ENCODE measurements at places on chromosomes 11 and 22. TPM values are rescaled to one million over a fixed set of nuclear protein-coding genes. Genes with fewer than 3 reads are reported as not detected.
A peak's percentile ranks its signal among the peaks of the same experiment; 100 is the strongest.

OR52I2 gene
- total RNA-seq, result not detected

KRTAP5-1 gene
- not detected for total RNA-seq

RHOD gene
- 1.7 TPM for total RNA-seq

CHKA gene
- 14.0 TPM for total RNA-seq

ADAMTS8 gene
- not detected for total RNA-seq

C11orf42 gene
- total RNA-seq, result not detected

APOBEC3G gene
- total RNA-seq, result 158 TPM

HSPB2 gene
- not detected for total RNA-seq

MISFA gene
- total RNA-seq, result not detected

CCDC73 gene
- not detected for total RNA-seq

ANO5 gene
- total RNA-seq, result not detected

MMP1 gene
- not detected for total RNA-seq

DNA sequence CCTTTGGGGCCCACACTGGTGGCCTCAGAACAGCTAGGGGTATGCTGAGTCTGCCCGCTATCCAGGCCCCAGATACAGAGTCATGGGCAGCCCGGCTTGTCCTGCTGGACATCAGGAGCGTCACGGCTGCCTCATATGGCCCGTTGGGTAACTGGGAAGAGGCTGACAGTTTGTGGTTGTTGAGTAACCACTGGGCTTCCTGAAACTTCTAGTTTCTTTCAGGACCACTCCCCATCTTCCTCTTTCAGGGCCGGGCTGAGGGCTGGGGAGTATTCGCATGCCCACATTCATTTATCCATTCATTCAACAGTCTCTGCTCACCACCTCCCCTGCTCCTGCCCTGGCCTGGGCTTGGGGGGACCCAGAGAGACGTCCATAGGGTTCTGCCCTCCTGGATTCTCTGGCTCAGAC, 13.4 kb upstream of the P2RY2 start:
- no peaks in the 10 kb centered on the region for H3K27me3 ChIP-seq
- H3K36me3 ChIP-seq, result no peaks in the 10 kb centered on the region
- no peak for DNase-seq
- H3K27ac ChIP-seq, result no peak overlapping the region
- H3K4me3 ChIP-seq, result no peak overlapping the region
- no peaks in the 10 kb centered on the region for H3K4me1 ChIP-seq

GRCh38 chr22:38411016-38411415, 44.0 kb downstream of the KCNJ4 start:
- H3K4me3 ChIP-seq, result no peak overlapping the region
- H3K4me1 ChIP-seq, result no peaks in the 10 kb centered on the region
- no peak for DNase-seq
- no peaks in the 10 kb centered on the region for H3K27me3 ChIP-seq

GRCh38 chr11:121340032-121340580, 47.5 kb downstream of the SC5D start:
- no peaks in the 10 kb centered on the region for H3K4me1 ChIP-seq
- no peaks in the 10 kb centered on the region for H3K27me3 ChIP-seq
- no peak for DNase-seq
- H3K4me3 ChIP-seq, result no peak overlapping the region

DNA sequence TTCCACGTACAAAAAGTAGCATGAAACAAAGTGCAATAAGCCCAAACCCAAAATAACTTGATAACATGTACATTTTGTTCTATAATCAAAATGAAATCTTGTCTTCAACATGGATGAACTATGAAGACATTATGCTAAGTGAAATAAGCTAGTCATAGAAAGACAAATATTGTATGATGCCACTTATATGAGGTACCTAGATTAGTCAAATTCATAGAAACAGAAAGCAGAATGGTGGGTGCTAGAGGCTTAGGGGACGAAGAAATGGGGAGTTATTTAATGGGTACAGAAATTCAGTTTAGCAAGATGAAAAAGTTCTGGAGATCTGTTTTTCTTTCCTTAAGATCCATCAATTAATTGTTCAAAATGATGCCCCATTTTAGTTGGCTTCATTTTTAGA, 7.5 kb downstream of the PGM2L1 start:
- no peak overlapping the region for H3K4me3 ChIP-seq
- no peaks in the 10 kb centered on the region for H3K27me3 ChIP-seq
- no peak overlapping the region for H3K27ac ChIP-seq
- no peak for DNase-seq

- no peaks in the 10 kb centered on the region for H3K27me3 ChIP-seq
- no peak overlapping the region for H3K27ac ChIP-seq
- H3K36me3 ChIP-seq, result no peaks in the 10 kb centered on the region
- no peaks in the 10 kb centered on the region for H3K4me1 ChIP-seq
- DNase-seq, result no peak
These were observed 59.3 kb downstream of the EHF start for GRCh38 chr11:34680206-34680605.

GRCh38 chr22:35064664-35065063, 1.3 kb upstream of the ISX start:
- no peak overlapping the region for H3K27ac ChIP-seq
- H3K27me3 ChIP-seq, result no peaks in the 10 kb centered on the region
- H3K4me1 ChIP-seq, result no peaks in the 10 kb centered on the region
- no peaks in the 10 kb centered on the region for H3K36me3 ChIP-seq
- no peak overlapping the region for H3K4me3 ChIP-seq
- DNase-seq, result no peak

DNA sequence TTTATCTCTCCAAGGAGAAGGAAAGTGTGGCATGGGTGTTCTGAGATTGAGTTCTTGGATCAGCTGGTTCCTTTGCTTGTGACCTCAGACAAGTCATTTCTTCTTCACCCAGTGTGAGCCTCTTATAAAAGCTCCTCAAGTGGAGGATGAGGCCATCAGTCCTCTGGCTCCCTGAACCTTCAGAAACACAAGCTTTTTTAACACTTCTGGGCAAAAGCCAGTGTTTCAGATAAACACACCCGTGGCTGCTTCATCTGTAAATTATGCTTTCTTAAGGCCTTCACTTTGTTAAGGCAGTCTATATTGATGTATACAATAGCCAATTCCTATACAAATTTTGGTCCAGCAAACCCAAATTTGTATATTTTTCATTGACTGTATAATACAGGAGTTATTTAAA, 179.9 kb downstream of the DBX1 start:
- H3K27ac ChIP-seq, result peak overlapping the region; percentile 60
- H3K4me1 ChIP-seq, result no peaks in the 10 kb centered on the region
- H3K27me3 ChIP-seq, result no peaks in the 10 kb centered on the region
- H3K4me3 ChIP-seq, result no peak overlapping the region
- DNase-seq, result no peak

DNA sequence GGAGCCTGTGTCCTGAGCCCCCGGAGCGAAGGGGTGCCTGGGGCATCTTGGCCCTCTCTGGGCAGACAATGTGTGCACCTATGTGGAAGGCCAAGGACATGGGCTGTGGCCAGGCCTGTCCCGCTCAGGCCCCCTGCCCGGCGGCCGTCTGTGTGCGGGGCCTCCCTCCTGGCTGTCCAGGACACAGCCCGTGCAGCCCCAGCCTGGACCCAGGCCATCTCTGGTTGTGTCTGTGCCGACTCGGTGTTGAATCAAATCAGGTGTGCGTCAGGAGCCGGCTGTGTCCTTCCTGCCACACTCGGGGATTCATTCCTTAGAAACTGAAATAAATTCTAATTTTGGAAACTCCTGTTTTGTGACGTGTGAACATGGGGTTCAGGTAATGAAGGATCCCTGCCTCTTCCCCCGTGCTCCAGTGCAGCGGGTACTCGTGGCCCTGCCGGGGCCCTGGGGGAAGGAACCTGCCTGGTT, 1.5 kb upstream of the SELENOO start:
- peaks cover 23% of the 10 kb centered on the region for H3K4me1 ChIP-seq
- no peak overlapping the region for H3K27ac ChIP-seq
- no peak overlapping the region for H3K4me3 ChIP-seq
- no peak for DNase-seq

DNA sequence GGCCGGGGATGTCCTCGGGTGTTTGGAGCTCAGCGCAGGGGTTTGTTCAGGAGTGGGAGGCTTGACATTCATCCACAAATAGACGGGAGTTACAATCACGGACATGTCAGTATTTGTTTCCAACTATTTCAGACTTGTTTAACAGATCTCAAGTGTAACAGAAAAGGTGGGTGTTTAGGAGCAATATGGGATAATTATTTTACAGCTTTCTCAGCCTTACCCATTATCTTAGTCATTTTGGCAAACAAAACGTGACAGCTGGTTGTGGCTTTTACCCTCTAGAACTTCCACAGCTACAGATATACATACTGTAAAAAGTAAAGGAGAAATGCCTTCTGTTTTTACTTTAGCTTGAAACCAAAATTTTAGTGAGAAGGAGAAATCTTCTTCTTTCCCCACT, 178.7 kb upstream of the TMEM45B start:
- H3K36me3 ChIP-seq, result no peaks in the 10 kb centered on the region
- H3K4me1 ChIP-seq, result peaks cover 4% of the 10 kb centered on the region
- no peaks in the 10 kb centered on the region for H3K27me3 ChIP-seq
- no peak overlapping the region for H3K27ac ChIP-seq
- H3K4me3 ChIP-seq, result no peak overlapping the region
- DNase-seq, result no peak

- H3K4me1 ChIP-seq, result no peaks in the 10 kb centered on the region
- no peaks in the 10 kb centered on the region for H3K27me3 ChIP-seq
- DNase-seq, result no peak
- H3K4me3 ChIP-seq, result no peak overlapping the region
- no peaks in the 10 kb centered on the region for H3K36me3 ChIP-seq
These were observed 274.9 kb upstream of the CADM1 start for GRCh38 chr11:115778928-115779650.

GRCh38 chr11:120343429-120343828, 7.2 kb downstream of the ARHGEF12 start:
- H3K27me3 ChIP-seq, result peaks cover 35% of the 10 kb centered on the region
- no peak overlapping the region for H3K27ac ChIP-seq
- DNase-seq, result no peak
- no peaks in the 10 kb centered on the region for H3K36me3 ChIP-seq

- no peak overlapping the region for H3K27ac ChIP-seq
- no peak for DNase-seq
- no peak overlapping the region for H3K4me3 ChIP-seq
- no peaks in the 10 kb centered on the region for H3K36me3 ChIP-seq
- no peaks in the 10 kb centered on the region for H3K4me1 ChIP-seq
- H3K27me3 ChIP-seq, result no peaks in the 10 kb centered on the region
These were observed 427.3 kb downstream of the TENM4 start for GRCh38 chr11:79013509-79013908.

- DNase-seq, result no peak
- H3K4me3 ChIP-seq, result peak overlapping the region; percentile 37
- H3K36me3 ChIP-seq, result peaks cover 7% of the 10 kb centered on the region
These were observed 1.0 kb upstream of the ATG2A start for GRCh38 chr11:64918017-64918416.

- no peaks in the 10 kb centered on the region for H3K36me3 ChIP-seq
- no peak overlapping the region for H3K4me3 ChIP-seq
- DNase-seq, result no peak
- H3K4me1 ChIP-seq, result no peaks in the 10 kb centered on the region
These were observed 8.5 kb downstream of the AMOTL1 start for GRCh38 chr11:94776351-94777321.

- H3K27ac ChIP-seq, result no peak overlapping the region
- no peak overlapping the region for H3K4me3 ChIP-seq
- no peaks in the 10 kb centered on the region for H3K4me1 ChIP-seq
- H3K27me3 ChIP-seq, result no peaks in the 10 kb centered on the region
- no peaks in the 10 kb centered on the region for H3K36me3 ChIP-seq
- no peak for DNase-seq
These were observed 58.8 kb upstream of the SYN3 start for GRCh38 chr22:33116841-33117547.

DNA sequence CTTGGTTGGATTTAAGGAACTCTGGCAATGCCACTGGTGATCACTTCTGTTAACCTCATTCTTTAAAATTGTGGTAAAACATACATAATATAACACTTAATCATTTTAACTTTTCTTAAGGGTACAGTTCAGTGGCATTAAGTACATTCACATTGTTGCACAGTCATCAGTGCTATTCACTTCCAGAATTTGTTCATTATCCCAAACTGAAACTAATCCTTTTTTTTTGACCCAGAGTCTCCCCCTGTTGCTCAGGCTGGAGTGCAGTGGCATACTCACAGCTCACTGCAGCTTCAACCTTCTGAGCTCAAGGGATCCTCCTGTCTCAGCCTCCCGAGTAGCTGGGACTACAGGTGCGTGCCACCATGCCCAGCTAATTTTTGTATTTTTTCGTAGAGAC, 10.6 kb downstream of the ELF5 start:
- H3K4me3 ChIP-seq, result no peak overlapping the region
- no peak overlapping the region for H3K27ac ChIP-seq

DNA sequence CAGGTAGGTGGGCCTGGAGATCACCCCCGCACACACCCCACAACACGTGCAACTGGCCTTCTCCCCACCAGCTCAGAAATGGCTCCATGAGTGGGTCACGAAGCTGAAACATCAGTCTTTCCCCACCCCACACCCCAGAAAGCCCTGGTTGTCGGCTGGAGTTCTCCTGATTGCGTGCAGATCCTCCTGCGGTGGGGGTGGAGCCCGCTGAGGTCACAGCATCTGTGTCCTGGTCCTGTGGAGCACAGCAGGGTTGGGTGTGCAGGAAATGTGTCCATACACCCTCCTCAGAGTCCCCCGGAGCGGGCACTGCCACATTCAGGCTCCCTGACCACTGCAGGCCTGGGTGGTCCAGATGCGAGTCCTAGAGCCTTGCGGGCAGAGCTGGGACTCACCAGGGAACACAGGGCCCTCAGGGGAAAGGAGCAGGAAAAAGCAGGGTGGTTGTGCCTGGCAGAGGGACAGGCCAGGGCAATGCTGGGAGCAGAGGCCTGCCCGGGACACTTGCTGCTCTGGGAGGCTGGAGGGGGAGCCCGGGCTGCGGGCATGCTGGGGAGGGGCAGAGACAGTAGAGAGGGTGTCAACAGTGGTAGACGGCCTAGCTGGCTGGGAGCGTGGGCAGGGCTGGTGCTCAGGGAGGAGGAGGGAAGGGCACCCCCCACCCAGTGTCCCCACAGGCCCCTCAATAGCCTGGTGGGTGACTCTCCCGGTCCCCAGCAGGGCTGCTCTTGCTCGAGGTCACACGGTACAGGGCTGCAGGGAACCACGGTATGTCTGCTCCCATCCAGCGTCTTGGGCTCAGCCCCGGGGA, 42.4 kb upstream of the PPARA start:
- no peak overlapping the region for H3K4me3 ChIP-seq
- H3K27me3 ChIP-seq, result no peaks in the 10 kb centered on the region
- H3K27ac ChIP-seq, result no peak overlapping the region

DNA sequence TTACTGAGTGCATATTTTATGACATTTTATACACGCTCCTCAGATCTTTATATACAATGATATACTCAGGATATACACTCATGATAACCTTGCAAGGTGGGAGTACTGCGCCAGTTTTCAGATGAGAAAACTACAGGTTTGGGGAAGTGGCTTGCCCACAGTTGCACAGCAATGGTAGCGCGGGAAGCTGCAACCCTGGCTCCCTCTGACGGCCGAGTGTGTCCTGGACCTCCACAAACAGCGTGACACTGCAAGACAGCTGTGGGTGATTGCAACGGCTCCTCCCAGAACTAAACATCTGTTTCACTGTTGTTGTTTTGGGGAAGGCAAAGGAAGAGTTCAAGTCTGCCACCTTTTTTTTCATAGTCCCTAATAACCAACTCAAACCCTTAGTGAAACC, 47.0 kb downstream of the PACSIN2 start:
- H3K27ac ChIP-seq, result no peak overlapping the region
- DNase-seq, result no peak
- H3K36me3 ChIP-seq, result peaks cover 4% of the 10 kb centered on the region
- H3K27me3 ChIP-seq, result no peaks in the 10 kb centered on the region
- peaks cover 6% of the 10 kb centered on the region for H3K4me1 ChIP-seq
- H3K4me3 ChIP-seq, result no peak overlapping the region

GRCh38 chr11:42827845-42828244, 484.0 kb upstream of the API5 start:
- no peak overlapping the region for H3K4me3 ChIP-seq
- no peak overlapping the region for H3K27ac ChIP-seq
- H3K27me3 ChIP-seq, result no peaks in the 10 kb centered on the region
- H3K4me1 ChIP-seq, result no peaks in the 10 kb centered on the region
- DNase-seq, result no peak
- no peaks in the 10 kb centered on the region for H3K36me3 ChIP-seq

All from CD8-positive, alpha-beta memory T cell (primary cell).